Activated CD4-positive, alpha-beta T cell treated with anti-CD3 and anti-CD28 coated beads, Interleukin-2, amount 50 U/mL, for 24 hours (primary cell): ENCODE measurements at places on chromosomes 7 and 10.

- no peak for DNase-seq
Observed at GRCh38 chr10:49540056-49540797, 1.3 kb upstream of the ERCC6 start.

DNA sequence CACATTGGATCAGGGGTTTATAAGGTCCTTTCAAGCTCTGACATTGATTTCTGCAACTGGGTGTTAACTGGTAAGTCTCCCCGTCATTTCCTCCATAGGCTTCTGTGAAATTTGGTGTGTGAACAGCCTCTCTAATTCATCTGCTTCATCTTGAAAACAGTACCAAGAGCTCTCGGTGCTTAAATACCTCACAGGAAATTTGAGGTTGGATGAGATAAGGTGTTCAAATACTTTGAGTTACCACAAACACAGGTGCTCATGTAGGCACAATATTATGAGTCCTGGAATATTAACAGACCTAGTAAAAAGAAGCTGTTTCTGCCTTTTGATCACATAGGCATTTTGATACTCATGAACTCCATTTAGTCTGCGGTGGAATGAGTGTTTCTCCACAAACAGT is 85.2 kb downstream of the RTKN2 start:
- peak; percentile 69 for DNase-seq

DNA sequence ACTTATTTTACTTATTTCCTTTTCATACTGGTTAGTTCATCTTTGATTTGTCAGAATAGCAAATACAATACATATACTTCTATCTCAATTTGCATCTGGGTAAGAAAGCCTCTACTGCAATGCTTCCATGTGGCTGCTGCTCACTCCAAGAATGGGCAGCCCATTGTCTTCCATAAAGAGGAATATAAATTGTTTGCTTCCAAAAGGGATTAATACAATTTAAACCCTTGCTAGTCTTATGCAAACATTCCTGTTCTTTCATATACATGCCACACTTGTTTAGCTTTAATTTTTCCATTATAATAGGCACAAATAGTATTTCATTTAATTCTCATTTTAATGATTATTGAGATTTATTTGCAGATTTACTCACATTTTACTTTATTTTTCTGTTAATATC is 555.4 kb upstream of the POM121L12 start:
- DNase-seq: no peak

DNA sequence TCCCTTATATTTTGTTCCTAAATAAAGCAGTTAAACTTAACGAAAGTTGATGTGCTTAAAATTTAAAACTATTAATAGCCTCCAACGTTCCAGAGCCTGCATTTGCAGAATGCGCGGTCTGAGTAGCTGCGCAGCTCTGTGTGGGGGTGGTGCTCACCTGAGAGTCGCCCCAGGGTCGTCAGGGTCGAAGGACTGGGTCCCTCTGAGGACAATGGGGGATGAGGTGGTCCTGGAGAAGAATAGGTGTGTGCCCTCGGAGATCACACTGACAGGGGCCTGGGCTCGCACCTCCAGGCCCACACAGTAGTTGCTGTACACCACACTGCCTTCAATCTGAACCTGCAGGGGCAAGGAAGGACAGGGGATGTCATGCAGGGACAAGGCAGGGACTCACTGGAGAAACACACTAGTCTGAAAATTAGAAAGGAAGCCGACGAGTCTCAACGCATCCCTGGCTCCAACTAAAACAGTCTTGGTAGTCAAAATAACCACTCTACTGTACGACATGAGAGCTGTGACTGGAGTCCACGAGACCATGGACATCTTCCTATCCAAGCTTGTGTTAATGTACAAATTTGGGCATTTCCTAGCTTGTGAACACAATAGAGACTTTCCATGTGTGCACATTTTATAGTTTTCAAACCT is 54.4 kb downstream of the PKD1L1 start:
- DNase-seq: no peak

- DNase-seq: peak; percentile 25
Observed at GRCh38 chr10:62492012-62492869, 118.1 kb downstream of the ZNF365 start.

- DNase-seq: no peak
Observed at GRCh38 chr10:122997864-122998263, 10.7 kb downstream of the IKZF5 start.
